Activated naive CD4-positive, alpha-beta T cell (primary cell): ENCODE measurements at places on chromosomes 2 and 18.

DNA sequence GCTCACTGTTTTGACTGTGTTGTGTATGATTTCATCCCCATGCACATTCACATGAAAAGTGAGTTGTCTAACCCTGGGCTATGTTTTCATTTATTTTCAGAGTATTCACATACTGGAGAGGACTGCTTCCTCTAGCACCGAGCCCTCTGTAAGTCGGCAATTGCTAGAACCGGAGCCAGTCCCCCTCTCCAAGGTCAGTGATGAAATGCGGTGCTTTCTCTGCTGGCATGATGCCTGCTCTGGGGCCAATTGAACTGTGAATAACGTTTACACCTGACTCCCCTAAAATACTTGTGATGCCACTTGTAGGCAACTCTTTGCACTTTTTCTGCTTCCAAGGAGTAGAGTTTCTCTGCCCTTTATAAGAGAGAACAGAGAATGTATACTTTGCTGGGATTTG lies 126.9 kb downstream of the PRKRA start:
- no peak for DNase-seq

- DNase-seq, result no peak
Observed at GRCh38 chr2:178723786-178724346, 83.4 kb downstream of the TTN start.

- DNase-seq, result no peak
Observed at GRCh38 chr18:9048808-9049494, 53.5 kb upstream of the NDUFV2 start.

GRCh38 chr18:59990121-59990823 lies 90.5 kb downstream of the PMAIP1 start:
- DNase-seq, result no peak

DNA sequence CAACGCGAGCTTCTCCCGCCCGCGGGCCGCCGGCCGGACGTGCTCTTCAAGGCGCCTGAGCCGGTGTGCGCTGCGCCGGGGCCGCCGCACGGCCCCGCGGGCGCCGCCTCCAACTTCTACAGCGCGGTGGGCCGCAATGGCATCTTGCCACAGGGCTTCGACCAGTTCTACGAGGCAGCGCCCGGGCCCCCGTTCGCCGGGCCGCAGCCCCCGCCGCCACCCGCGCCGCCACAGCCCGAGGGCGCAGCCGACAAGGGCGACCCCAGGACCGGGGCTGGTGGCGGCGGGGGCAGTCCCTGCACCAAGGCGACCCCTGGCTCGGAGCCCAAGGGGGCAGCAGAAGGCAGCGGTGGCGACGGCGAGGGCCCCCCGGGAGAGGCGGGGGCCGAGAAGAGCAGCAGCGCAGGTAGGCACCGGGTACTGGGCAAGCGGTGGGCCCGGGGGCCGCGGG lies 676 bp downstream of the HOXD11 start:
- no peak for DNase-seq

- DNase-seq, result no peak
Observed at GRCh38 chr2:47654790-47655562, 128.0 kb upstream of the MSH6 start.

DNA sequence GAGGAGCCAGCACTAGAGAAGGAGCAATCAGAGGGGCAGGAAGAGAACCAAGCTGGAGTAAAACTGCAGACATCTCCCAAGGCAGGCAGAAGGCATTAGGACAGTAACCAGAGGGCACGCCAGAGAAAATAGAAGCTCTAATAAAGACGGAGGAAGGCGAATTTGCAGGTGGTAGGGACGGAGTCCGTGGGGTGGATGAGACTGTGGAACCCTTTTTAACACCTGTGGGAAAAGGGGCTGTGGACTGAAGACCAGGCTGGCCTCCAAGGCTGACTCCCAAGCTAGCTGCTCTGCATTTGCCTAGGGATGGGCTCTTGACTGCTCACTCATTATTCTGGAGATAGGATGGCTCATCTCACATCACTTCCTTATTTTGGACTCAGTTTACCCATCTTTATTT lies 49.5 kb downstream of the SLC4A1AP start:
- no peak for DNase-seq

GRCh38 chr2:171908235-171908634 lies 14.0 kb upstream of the HAT1 start:
- DNase-seq, result no peak

DNA sequence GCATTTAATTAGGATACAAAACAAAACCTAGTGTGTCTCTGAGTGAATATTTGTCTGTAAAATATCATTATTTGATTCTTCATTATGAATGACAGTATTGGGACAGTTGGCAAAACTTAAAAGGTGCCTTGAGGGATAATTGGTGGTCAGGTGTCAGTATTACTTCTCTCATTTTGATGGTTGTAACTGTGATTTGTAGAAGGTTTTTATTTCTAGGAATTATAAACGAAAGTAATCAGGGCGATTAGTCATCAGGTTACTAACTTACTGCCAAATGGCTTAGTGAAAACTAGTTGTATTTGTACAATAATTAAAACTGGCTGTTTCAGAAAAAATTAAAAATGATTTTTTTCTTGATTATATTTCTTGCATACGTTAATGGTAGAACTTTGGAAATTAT lies 117.6 kb downstream of the BIRC6 start:
- no peak for DNase-seq

- DNase-seq, result no peak
Observed at GRCh38 chr2:172710584-172711047, 25.0 kb upstream of the RAPGEF4 start.
